ENCODE measurements at places on chromosomes 12 and 14.

GRCh38 chr14:53226553-53226952 is 73.4 kb upstream of the DDHD1 start:
- no peak for DNase-seq

GRCh38 chr12:3592856-3593625 is 102.0 kb downstream of the PRMT8 start:
- DNase-seq = no peak

GRCh38 chr12:120067901-120068300 is 48.7 kb downstream of the RAB35 start:
- no peak for DNase-seq

GRCh38 chr14:92953526-92953925 is 30.6 kb downstream of the CHGA start:
- DNase-seq = no peak

- DNase-seq = no peak
These were observed 55.5 kb downstream of the PKP2 start for GRCh38 chr12:32841061-32841460.

DNA sequence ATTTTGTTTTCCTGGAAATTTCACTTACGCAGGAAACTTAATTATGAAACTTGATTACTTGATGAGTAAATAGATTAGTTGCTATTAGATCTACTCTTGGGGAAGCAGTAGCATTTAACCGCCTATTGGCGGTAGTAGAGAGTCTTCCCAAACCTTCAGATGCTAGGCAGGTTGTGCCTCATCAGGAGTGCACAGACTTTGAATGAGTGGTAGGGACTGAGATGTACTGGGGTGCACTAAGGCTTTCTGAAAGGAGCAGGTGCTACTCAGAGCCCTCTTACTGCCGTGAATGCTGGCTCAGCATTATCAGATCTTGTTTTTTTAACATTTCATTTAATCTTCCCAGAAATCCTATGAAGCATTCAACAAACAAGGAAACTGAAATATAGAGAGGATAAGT is 7.7 kb downstream of the GATC start:
- peak; percentile 15 for DNase-seq

- no peak for DNase-seq
These were observed 196.6 kb downstream of the PCNX1 start for GRCh38 chr14:71103662-71104484.

GRCh38 chr12:72037006-72037795 is 98.6 kb downstream of the TPH2 start:
- no peak for DNase-seq

- no peak for DNase-seq
These were observed 57.7 kb downstream of the ARF6 start for GRCh38 chr14:49950275-49951228.

GRCh38 chr12:16008421-16008824 is 97.3 kb downstream of the DERA start:
- no peak for DNase-seq

GRCh38 chr12:130761537-130762318 is 45.6 kb upstream of the RIMBP2 start:
- DNase-seq = peak; percentile 47

DNA sequence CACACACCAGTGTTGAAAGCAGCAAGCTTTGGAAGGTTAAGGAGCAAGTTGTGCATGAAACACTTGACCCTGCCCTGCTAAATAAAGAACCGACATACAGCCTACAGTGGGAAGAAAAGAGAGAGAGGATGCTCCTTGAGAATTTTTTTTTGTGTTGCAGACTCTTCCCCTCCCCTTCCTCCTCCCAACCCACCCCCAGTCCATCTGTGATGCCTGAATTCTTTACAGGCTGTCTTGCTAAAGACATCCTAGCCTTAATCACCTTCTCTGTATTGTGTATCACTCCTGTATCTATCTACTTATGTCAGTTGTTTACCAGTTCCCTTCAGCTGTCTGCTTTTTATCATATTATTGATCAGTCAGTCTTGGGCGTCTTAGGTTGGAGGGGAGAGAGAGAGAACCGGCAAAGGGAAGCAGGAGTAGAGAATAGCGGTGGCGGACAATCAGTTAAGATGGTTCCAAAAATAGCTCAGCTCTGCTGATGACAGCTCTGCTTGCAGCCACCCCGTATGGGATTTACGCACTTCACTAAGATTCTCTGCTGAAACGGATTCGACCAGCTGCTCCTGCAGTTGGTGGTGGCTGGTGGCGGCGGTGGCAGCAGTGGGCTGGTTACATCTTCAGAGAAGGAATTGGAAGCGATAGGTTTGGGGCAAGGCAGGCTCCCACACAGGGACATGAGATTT is 664.7 kb downstream of the NRXN3 start:
- no peak for DNase-seq

DNA sequence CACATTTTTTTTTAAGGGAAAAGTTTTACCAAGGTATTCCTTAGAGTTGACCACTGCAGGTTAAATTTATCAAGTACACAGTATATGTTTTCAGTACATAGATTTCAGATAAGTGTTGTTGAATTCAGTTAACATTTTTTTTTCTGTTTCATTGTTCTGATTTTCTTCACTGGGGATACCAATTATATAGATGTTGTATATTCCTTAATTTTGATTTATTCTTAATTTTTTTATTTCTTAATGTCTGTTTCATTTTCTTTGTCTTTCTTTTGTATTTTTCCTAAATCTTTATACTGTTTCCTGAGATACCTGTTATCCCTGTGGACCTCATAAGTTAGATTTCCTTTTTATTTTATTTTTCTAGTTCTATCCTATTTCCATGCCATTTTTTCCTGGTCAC is 234.8 kb downstream of the TTC6 start:
- DNase-seq = no peak

GRCh38 chr12:57836442-57837375 is 9.8 kb downstream of the CTDSP2 start:
- DNase-seq = no peak

DNA sequence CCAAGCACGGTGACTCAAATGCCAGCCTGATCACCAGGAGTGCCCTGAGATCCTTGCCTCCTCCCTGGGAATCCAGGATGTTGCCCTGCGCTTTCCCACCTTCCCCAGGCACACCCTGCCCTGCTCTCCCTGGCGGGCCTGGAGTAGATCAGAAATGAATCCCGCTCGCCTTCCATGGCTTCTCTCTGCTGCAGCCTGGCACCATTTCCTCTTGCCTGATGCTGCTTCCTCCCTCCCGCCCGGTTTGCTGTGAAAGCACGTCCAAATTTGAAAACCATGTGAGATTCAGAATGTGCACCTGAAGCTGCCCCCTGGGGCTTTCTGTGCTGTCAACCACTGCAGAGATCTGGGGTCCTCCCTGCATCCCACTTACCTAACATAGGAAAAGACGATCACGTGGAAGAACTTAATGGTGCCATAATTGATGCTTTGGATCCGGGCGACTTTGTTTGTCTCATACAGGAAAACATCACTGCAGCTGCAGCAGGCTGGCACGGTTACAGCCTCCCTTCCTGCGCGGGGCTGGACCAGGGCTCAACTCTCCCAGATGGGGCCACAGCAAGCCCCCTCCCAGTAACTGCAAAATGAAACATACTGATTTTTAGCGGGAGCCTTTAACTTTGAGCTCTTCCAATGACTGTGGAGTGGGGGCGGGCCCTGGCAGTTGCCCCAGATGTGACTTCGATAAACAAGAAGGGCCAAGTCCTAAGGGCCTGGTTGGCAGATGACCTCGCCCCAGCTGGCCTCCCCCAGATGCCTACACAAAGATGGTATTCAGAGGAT is 24.9 kb upstream of the C12orf76 start:
- DNase-seq = no peak

DNA sequence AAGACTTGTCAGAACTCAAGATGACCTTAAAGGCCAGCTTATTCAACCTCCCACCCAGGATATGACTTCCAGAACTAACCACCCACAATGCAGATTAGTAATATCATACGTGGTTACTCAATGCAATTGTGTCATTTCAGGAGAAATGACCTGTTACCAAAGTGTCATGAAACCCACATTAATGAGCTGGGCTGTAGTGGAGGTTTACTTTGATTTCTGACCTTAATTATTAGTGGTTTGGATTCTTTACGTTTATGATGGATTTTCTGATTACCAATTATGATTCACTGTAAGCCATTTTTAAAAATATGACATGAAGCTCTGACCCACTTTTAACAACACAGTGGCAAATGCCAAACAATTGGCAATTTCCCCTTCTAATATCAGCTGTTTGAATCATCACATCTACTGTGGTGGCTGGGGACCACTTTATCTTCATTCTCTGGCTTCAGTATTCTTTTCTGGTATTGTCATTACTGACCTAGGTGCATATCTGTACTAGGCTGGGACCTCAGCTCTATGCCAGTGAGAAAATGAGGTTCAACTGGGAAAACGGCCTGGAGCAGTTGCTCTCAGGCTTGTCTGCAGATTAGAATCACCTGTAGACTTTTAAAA is 223.3 kb downstream of the RGS6 start:
- no peak for DNase-seq

DNA sequence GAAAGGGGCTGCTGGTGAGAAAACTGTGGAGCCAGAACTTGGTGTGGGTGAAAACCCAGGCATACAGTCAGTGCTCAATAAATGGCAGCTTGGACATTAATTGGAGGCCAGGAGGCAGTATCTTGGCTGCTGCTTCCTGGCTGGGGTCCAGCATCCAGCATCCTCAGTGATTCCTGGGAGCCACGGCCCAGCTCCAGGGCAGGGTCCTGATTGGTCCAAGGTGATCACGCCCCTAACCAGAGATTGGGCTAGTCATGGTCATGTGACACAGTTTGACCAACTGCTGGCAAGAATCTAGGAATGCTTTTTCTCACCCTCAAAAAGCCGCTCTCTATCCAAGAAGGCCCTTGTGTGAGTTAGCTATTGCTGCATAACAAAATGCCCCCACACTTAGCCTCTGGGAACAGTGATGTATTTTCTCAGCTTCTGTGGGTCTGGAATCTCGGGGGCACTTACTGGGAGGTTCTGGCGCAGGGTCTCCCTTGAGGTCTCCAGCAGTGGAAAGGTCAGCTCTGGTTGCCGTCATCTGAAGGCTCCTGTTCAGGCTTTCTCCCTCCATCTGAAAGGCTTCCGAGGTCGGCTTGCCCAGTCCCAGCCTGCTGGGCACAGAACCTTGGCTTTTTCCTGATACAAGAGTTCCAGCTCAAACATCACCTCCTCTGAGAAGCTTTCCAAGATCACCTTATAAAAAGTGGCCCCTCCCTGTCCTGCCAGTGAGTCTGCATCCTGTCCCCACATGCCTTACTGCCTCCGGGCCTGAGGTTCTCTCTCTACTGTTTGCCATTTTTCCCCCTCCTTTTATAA is 119.2 kb upstream of the NCOR2 start:
- DNase-seq = no peak

DNA sequence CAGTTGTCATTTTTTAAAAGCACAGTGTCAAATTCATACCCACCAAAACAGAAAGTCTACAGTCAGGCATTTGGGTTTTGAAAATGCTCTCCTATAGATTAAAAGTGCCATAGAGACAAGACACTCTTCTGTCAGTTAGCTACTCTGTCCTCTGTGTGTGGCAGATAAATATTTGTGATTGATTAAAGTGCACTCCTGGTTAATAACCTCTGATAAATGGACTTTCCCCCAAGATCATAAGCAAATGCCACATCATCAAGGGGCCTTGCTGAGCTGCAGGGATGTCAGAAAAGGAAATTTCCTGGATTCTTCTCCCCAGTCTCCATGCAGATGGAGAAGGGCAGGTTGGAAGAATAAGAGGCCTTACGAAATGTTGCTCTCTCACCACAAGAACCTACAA is 1329.5 kb upstream of the TMEM132C start:
- no peak for DNase-seq

GRCh38 chr12:32240831-32241230 is 134.2 kb downstream of the BICD1 start:
- no peak for DNase-seq

DNA sequence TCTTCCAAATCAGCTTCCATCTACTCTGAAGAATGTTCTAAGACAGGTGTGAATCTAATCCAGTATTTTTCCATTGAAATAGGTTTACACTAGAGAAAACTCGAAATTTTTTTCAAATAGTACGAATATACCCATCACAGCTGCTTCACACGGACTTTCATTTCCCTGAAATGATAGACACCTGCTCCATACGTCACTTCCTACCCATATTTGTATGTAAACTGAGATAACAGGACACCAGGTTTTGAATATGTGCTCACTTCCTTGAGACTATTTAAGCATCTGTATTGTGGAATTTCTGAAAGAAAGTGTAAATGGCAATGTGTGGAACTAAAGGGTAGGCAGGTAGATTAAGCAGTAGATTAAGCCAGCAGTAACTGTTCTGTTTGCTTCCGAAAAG is 13.4 kb upstream of the ITPR2 start:
- no peak for DNase-seq

DNA sequence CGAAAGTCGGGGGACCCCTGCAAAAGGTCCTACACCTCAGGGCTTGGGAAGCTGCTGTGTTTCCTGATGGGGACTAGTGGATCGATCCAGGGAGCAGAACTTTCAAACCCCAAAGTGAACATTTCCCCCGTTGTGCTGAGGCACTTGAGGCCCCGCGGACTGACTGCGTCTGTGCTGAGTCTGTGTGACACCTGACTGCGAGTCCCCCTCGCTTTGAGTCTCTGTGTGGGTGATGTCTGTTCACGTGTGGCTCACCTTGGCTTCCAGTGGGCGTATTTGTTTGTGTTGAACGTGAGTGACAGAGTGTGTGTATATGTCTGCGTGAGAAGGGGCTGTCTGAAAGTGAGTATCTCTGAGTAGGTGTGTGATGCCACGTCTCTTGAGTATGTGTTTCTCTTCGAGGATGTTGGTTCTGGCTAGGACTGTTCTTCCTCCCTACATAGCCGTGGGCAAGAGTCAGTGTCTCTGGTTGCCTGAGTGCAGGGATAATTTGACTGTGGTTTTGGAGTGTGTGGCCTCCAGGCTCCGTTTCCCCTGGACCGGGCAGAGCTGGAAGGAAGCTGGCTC is 1.3 kb downstream of the TEAD4 start:
- DNase-seq = no peak

DNA sequence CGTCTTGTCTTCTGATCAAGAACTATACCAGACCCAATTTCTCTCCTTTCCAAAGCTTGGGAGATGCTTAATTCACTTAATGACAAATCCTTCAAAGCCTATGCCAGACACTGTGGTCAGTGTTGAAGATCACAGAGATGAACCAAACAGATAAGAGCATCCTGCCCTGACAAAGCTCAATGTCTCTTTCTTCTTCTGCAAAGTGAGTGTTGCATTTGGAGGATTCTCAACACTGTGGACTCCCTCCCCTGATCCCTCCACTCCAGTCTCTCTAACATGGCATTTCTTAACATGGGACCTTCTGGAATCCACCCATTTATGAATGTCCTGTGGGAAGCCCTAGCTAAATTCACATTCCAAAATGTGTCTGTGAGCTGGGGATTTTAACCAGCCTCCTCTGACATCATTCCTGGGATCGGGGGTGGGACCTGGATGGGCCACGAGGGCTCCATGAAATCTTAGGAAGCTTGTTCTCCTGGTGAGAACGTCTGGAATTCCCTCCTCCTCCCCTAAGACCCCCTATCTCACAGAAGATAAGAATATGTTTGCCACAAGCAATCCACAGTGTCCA is 20.3 kb downstream of the SYNE3 start:
- no peak for DNase-seq

DNA sequence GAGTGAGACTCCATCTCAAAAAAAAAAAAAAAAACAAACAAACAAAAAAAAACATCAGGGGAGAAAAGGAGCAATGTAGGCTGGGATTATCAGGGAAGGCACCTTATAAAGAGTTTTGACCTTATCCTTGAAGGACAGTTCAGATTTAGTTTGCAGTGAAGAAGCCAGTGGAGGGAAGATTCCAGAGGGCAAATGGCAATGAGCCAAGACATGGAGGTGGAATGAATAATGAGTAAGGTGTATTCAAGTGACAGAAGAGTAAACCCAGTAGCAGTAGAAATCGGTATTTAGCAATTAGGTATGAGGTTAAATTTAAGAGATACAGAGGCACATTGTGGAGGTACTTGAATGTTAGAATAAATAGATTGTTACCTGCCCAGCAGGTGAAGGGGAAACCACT is 2.2 kb upstream of the DUSP16 start:
- no peak for DNase-seq

Data from activated CD4-positive, alpha-beta T cell treated with anti-CD3 and anti-CD28 coated beads, Interleukin-2, amount 50 U/mL, for 24 hours (primary cell).